A172 (cell line): ENCODE measurements at places on chromosomes 4 and X.

- no peak for DNase-seq
Observed at GRCh38 chr4:21954916-21955315, 6.3 kb upstream of the KCNIP4 start.

DNA sequence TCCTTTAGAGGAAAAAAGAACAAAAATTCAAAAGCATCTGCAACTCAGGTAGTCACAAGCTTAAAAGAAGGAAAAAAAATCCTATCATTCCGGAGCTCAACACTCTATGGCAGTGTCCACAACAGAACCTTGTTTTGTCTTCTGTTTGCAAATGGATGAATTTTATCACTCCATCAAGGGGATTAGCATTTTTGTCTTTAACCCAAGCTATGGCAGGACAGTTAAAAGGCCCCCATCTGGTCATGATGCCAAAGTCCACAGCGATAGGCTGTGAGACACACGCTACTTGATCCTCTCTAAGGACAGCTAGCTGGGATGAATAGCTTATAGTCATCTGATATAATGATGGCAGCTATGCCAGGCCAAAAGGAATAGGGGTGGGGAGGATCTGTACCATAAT, 16.6 kb downstream of the AMER1 start:
- no peak for DNase-seq

DNA sequence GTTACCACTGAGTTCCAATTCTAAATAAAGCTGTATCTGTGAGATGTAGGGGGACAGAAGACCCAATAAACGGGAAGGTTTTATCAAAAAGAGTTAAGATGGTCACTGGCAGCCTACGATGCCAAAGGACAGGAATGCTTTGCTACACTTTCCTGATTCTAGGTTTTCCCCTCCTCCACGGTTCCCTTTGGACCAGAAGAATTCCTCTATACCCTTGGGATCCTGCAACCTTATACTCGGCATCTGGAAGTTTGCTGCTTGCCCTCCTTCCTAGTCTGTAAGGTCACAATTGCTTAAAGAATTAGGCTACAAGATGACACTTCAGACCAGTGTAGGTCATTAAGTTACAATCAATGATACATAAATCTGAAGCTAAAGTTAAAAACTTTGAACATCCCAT, 64.3 kb downstream of the SCML2 start:
- no peak for DNase-seq

- no peak for DNase-seq
Observed at GRCh38 chr4:172630280-172630679, 538.3 kb upstream of the GALNT7 start.

DNA sequence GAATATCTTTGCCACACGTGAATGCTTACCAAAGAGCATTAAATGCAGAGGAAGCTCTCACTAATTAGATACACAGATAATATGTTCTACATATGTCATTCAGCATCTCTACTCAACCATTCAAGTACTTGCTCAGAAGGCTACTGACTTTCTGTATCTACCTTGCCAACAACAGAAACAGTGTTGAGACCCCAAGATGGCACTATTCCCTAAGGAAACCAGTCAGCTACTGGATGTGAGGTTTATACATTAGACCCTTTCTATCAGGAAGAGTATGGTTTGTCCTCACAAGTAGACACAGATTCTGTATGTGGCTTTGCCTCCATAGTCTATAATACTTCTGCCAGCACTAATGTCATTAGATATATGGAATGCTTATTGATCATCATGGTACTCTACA, 443.9 kb upstream of the INTU start:
- no peak for DNase-seq

DNA sequence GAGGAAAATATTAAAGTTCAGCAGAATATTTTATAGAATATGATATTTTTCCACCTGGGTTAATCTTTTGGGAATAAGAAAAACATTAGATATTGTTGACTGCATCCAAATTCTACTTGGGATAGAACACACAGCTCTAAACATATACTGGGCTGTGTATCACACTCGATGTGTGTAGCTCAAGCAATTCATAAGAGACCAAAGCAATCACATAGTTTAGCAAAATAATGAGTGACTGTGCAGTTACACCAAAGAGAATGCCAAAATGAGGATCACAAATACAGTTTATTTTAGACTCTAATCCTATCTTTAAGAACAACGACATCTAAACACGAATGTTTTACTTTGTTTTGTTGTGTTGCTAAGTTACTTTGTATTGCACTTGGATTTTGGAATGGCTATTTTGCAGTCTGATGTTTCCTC, 101.2 kb downstream of the CBR4 start:
- DNase-seq, result no peak

DNA sequence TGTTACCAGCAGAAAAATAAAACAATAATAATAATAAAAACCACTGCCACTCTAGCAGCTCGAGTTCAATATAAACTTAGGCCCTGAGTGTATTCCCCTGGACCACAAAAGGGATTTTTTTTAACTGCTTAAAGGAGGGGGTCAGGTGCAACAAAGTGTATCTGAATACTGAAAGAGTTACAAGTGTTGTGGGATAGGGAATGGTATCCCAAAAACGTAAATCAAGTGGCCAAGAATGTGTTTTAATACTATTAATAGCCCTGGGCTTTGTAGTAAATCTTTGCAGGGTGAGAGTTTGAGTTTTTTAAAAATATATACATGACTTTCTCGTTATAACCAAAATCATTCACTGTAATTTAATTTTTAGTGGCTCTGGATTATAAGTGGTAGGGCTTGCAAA, 860.1 kb upstream of the INTU start:
- no peak for DNase-seq

GRCh38 chr4:188960411-188961093, 821.3 kb downstream of the TRIML1 start:
- peak; percentile 7 for DNase-seq

- no peak for DNase-seq
Observed at GRCh38 chr4:38904090-38904666, 36.6 kb downstream of the FAM114A1 start.

DNA sequence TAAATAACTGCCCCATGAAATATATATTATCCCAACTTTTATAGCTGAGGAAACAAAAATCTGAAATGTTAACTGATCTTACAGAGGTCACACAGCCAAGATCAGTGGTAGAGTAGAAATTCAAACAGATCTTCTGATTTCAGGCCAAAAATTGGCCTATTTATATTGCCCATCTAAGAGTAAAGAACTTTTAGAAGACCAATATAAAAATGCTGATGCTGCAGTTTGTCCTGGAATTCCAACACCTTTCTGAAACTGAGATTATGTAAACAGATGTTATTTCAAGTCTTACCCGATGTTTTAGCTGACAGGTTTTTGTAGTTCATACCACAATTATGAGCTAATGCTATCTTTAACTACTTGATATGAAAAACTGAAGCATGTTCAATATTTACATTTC, 51.1 kb downstream of the SPANXN3 start:
- DNase-seq, result no peak

- DNase-seq, result no peak
Observed at GRCh38 chr4:140112576-140112975, 41.4 kb downstream of the MAML3 start.

DNA sequence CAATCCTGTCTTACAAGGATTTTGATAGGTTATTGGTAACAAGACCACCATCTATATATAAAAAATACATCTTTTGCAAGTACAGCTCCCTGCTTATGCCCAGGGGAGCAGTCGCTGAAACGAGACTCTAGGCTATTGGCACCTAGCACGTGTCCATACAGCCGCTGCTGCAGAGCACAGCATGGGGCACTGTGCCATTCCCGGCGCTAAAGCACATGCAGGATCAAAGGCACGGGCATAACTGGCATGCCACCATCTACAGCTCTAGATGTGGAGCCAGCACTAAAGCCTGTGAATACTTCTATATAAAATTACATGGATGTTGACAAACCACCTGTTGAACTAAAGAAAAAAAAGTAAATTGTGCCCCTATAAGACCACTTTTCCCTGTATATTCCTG, 144.8 kb downstream of the COL25A1 start:
- no peak for DNase-seq

DNA sequence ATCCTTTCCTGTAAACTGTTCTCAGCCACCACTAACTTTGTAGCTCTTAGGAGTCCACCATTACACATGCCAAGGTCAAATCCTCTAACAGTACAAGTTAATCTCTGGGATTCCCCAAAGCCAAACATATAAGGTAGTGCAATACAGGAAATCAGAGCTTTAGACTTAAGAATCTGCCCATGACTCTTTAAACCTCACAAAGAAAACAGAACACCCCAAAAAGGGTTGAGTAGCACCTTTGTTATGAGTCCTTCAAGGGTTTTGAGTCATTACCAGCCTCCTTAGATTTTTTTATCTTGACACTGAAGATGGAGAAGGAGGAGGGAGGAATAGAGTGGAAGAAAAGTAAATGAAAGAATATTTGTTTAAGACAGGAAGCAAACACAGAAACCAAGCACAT, 243.9 kb upstream of the SPANXN1 start:
- DNase-seq, result peak; percentile 55

- peak; percentile 55 for DNase-seq
Observed at GRCh38 chr4:177485528-177485927, 43.3 kb upstream of the AGA start.

DNA sequence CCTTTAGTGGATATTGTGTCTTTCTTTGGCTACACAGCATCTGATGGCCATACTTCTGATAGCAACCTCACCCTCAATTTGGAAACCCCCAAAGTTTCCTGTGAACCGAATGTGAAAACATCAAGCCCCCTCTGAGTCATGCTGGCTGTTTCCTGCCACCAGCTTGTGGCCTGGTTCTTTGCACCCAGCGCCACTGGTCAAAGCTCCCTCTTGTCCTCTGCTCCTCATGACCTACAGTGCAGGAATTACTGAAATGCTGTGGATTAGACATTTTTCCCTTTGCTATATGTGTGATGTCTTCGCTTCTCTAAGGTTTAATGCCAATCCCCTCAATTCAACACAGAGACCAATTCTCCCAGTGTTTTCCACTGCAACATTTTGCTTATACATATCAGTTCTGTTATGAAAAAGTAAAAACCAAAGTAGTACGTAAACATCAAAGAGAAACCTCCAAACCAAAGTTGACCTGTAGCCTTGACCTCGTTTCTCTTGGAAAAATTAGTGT, 224.0 kb upstream of the TENM3 start:
- no peak for DNase-seq
